Stimulated activated CD4-positive, alpha-beta T cell treated with anti-CD3 and anti-CD28 coated beads, Interleukin-2, amount 100 ng/mL, for 48 hours (primary cell): ENCODE measurements at places on chromosomes 5 and 9.

- no peak for DNase-seq
These were observed 35.0 kb downstream of the RASGEF1C start for GRCh38 chr5:180173875-180174586.

DNA sequence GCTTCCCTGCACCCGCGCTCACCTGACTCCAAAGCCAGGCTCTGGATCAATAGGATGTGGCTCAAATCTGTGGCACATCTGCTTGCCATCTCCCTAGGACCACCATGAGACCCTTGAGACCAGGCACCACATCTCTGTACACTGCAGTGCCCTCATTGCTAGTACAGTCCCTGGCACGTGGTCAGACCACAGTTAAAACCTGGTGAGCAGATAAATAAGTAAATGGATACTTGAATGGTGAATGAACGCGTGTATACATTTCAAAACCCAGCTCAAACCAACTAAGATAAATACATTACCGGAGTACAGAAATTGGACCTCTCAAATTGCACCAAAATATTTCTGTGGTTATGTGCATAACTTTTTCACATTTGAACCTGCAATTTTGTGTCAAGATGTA is 221.2 kb upstream of the IRX4 start:
- no peak for DNase-seq

DNA sequence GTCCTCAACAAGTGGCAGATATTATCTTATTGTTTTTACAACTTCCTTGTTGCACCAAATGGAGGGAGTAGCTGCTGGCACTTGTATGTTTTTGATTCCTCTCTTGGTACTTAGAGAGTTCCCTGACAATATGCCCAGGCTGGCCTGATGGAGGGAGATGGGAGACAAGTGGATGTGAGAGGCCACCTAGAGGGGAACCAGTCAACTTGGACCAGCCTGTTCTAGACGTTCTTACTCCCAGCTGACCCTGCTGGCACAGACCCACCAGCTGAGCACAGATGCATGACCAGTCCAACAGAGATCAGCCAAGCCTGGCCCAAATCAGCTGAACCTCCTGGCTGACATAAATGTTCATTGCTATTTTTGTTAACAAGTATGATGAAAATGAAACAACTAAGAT is 60.9 kb upstream of the GDNF start:
- DNase-seq, result no peak

DNA sequence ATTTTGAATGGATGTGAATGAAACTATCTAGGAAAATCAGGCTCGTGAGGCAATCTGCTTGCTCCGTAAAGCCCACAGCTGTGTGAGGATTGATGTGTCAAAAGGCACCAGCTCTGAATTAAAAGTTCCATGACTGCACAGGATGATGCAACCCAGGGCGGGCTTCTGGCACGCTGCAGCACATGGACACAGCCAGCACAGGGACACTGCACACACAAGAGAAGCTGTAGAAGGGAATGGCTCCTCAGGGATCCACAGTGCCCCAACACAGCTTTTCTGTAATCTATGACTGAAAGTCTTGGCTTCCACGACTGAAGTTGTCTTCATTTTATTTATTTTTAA is 151.0 kb downstream of the GCNT1 start:
- no peak for DNase-seq

- DNase-seq, result no peak
These were observed 487.2 kb downstream of the SPATA31D1 start for GRCh38 chr9:82475584-82476301.

DNA sequence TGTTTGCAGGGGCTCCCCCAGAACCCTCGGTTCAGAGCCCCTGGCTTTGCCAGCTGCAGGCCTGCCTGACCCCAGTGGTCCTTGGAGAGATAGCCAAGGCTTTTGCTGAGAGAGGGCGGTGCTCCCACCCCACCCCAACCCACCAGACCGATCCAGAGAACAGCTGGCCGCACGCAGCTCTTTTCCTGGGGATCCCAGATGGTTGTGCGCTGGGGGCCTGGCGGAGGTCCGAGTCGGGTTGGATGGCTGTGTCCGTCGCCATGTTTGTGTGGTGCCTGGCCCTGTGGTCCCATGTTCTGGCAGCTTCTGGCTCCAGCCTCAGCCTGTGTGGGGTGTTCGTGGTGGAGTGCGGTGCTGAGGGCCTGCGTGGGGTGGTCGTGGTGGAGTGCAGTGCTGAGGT is 97.5 kb downstream of the RXRA start:
- no peak for DNase-seq

DNA sequence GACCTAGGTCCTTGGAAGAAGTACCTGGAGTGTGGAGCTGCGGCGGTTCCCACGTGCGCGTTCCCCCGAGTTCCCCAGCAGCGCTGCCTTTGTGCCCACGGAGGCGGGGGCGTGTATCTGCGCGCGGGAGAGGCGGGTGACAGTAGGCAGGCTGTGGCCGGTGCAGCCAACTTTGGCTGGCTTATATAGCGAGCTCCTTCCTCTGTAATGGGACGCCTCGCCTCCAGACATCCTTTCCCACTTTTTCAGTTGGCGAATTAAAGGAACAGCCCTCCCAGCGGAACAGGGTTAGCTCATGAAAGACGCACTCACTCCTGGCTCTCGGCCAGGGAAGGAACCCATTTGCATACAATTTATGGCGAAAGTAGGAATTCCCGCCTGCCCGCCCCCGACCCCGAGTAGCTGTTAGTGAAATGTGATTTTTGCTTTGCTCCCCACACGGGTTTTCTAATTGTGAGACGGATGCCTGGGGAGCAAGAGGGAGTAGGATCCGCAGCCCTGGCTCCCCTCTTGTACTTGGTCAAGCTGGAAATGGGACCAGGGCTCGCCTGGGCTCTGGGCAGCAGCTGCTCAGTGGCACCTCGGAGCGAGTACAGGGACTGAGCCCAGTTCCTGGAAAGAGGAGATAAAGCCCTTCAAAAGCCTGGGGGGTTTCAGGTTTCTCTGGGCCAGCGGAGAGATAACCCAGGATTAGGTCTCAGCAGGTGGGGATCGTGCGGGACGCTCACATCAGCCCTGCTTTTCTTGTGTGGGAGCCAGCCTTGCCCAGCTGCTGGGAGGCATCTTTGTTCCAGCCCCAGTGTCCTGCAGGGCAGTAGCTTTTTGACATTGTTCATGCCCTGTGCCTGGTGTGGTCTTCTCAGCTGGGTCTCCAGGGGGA is at the start of gene TNC:
TNC (minus strand) TSS at position 159 of the 880 bp plus-strand sequence. CDS start 27,139 bp downstream, outside the sequence.
- DNase-seq, result no peak

GRCh38 chr9:6973762-6974161 is 216.0 kb downstream of the KDM4C start:
- no peak for DNase-seq

DNA sequence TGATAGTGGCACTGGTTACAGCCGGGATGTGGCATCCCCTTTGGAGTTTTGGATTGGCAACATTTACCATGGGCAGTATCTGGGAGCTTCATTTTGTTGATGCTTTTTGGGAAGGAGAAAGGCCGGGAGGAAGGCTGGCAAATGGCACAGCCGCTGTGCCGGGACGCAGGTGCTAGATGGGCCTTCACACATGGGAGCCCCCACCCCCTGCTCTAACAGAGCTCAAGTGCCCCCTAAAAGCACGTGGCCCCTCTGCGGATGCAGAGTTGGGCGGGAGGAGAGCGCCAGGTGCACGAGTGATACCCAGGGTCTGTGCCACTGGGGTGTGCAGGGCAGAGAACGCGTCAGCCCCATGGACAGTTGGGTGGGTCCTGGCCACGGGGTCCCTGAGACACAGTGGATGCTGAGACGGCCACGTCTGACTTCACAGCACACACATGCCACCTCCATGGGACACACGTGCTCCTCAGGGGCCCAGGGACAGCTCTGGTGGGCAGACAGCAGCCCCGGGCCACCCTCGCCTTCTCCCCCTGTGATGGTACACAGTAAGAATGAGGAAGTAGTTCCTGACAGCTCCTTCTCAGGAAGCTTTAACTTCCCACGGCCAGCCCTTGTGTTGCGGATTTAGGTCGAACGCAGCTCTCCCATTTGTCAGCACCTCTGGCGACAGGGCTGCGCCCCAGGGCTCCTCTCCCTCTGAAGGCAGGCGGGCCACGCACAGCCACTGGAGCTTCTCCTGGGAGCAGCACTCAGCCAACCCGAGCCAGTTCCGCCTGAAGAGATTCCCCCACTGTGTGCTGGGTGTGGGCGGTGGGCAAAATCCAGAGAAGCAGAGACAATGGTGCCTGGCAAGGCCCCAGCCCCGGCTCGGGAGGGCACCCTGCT is 10.8 kb downstream of the SLC9A3 start:
- no peak for DNase-seq

DNA sequence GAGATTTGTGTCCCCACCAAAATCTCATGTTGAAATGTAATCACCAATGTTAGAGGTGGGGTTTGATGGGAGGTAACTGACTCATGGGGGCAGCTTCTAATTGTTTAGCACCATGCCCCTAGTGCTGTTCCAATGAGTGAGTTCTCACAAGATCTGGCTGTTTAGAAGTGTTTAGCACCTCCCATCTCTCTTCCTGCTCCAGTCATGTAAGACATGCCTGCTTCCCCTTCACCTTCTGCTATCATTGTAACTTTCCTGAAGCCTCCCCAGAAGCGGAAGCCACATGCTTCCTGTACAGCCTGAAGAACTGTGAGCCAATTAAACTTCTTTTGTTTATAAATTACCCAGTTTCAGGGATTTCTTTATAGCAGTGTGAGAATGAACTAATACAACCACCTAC is 170.5 kb downstream of the NDUFS4 start:
- DNase-seq, result no peak

DNA sequence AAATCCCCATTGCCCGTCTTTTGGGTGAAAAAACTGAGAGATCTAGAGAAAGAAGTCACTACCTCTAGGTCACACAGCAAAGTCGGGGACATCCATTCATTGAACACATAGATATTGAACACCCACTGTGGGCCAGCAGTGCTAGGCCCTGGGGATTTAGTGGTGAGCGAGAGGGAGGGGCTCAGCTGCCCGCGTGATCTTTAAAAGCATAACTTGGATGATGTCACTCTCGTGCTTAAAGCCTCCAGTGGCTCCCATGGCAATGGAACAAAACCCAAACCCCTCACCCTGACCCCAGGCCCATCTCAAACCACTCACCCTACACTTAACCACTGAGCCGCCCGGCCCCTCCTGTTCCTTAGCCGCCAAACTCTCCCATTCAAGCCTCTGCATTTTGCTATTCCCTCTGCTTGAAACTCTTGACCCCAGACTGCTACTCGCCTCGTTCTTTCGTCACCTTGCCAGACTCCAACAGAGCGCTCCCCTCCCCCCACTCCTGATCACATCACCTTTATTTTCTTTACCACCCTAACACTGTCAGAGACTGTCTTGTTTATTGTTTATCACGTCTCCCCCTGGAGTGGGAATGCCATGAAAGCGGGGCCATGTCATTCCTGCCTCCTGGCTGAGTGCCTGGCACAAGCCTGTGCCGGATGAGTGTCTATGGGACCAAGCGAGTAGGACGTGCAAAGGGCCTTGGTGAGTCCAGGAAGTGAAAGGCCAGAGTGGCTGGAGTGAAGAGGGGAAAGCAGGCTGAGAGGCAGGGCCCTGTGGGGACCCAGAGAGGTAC is 710 bp upstream of the PIP5KL1 start:
- no peak for DNase-seq

DNA sequence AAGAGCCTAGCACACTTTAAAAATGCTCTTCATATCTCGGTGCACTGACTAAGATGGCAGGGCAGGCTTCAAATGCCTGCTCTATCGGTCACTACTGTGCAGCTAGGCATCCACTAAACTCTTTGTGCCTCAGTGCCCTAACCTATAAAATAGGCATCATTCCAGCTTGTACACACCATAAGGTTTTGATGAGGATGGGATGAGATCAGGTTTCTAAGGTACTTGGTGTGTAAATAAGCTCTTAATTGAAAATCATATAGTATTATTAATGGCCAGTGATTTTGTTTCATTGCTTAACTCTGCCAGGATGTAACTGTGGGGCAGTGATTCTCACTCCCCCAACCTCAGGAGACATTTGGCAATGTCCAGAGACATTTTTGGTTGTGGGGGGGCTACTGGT is 78.5 kb downstream of the ALDH1A1 start:
- DNase-seq, result no peak

DNA sequence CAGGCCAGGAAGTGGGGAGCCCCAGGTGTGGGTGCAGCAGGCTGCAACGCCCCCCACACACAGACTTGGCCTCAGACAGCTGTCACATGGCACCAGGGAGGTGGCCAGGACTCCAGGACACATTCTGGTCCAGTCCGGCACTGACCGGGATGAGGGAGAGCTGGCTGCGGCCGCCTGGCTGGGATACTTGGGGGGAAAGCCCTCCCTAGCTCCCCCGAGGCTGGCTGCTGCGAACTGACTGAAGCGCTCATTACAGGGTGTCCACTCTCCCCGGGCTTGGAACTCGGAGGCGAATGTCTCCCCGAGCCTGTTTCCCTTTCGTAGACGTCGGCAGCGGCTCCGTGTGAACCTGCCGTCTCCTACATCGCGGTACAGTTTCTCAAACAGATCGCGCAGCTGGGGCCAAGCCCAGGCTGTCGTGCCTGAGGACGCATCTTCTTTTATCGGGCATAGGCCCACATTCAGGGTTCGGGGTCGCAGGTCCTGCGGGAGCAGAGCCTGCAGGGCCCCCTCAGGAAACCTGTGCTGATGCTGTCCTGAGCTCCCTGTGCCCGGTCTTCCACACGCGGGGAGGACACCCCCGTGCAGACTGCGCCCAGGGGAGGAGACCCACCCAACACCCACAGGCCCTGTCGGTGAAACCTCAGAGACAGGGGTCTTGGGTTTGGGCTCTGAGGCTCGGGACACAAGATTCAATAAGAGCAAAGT is 19.8 kb downstream of the NACC2 start:
- DNase-seq, result no peak

DNA sequence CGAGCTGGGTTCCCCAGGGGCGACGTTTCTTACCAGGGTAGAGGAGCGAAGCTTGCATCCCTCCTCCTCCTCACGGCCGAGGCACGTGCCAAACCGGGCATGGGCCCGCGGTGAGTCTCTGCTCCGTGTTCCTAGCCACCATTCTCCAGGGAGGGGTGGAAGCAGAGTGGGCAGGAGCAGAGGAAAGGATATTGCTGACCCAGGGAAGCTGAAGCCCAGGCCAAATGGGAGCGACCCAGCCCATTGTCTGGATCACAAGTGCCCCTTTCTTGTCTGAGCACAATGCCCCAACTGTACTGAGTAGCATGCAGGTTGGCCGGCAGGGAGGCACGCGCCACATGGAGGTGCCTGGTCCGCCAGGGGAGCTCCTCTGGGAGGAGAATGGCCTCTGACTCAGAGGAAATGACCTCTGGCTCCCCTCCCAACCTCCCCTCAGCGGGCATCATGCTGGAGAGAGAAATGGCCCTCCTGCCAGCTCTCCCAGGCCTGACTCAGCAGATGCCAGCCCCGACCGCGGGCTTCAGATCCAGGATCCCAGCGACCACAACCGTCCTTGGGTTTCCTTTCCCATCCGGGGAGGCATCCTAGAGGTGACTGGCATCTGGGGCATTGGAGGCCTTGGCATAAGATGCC is 1.1 kb downstream of the PRR7 start:
- no peak for DNase-seq

GRCh38 chr5:168434001-168434400 is 52.3 kb upstream of the RARS1 start:
- no peak for DNase-seq

GRCh38 chr9:16485575-16486321 is 384.7 kb downstream of the BNC2 start:
- DNase-seq, result no peak

DNA sequence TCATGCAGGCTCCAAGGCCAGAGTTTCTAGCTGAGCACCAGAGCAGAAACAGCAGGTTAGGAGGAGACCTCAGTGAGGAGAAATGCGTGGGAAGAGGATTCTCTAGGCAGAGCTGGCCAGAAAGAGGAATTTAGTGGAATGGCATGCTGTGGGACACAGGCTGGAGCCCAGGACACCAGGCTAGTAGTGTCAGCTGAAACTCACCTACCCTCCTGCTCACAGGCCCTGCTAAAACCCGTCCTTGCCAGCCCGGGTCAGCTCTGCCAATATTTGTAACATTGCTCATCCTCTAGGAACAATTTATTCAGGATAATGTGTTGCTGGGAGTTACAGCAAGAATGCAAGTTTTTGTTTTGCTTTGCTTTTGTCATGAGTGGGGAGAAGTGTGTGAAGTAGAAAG is 40.2 kb upstream of the AGXT2 start:
- no peak for DNase-seq
